ENCODE measurements at places on chromosomes 7 and 10.

DNA sequence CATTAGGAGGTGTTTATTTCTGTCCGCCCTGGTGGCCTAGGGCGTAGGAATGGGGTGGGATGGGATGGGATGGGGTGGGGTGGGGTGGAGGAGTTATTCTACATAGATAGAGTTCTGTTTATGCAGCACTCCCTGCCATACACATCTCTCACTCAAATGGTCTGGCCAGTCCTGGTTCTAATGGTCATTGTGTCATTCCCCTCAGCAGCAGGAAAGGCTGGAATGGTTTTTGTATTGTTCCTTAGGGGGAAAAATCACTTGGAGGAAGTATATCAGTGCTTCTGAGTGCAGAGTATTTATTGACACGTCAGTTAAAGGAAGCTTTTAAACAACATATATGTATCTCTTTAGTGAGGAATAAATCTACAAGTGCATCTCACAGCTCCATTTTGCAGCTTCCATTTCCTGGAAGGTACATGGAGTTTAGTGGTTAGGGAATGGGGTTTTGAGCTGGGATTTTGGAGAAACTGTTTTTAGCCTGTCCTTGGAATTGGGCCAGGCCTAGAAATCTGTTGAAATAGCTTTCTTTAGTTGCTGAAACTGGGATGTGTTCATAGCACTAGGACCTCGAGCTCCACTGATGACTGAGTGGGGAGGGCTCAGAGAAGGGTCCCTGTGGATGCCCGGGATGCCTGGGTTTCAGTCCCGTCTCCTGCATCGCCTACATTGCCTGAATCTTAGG, 8.3 kb downstream of the TSPAN14 start:
- DNase-seq: no peak

GRCh38 chr10:114626841-114627240, 31.2 kb downstream of the ABLIM1 start:
- no peak for DNase-seq

GRCh38 chr7:155486783-155487508, 29.0 kb downstream of the EN2 start:
- no peak for DNase-seq

DNA sequence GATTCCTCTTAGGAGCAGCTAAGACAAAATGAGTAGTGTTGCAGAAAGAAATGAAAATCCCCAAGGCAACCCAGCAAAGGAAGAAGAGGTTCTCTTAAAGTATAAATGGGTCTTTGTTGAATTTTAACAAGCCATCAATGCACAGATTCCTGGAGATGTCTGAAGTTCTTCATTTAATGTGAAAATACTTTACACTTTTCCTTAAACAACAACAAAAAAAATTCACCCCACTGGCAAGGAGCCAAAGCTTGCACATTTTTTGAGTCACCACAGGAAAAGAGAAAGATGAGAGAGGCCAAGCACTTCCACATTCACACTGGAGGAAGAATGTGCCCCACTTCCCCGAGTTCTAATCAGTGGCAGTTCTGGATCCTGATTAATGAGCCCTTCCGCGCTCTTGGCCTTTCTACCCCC, 286.4 kb upstream of the MEOX2 start:
- DNase-seq: no peak

- DNase-seq: no peak
These were observed 258.7 kb downstream of the ELFN1 start for GRCh38 chr7:1928645-1929348.

- no peak for DNase-seq
These were observed 29.0 kb downstream of the DHTKD1 start for GRCh38 chr10:12097791-12098190.

- no peak for DNase-seq
These were observed 100.9 kb downstream of the PHTF2 start for GRCh38 chr7:77899516-77899915.

DNA sequence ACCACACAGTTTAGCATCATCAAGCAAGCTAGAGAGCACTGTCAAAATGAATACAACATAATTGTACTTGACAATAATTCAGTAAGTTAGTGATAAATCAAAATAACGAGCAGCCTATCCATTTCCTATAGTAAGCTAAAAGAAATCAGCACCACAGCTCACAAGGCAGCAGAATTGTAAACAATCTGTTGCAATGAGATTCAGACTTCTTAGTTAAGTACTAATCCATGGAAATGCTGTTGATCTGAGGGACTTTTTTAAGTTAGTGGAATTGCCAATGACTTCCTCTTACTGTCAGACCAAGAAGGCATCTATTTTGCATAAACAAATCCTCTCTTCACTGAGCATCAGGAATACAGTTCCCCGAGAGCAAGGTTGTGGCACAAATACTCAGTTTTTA, 136.6 kb upstream of the CCDC6 start:
- DNase-seq: no peak

DNA sequence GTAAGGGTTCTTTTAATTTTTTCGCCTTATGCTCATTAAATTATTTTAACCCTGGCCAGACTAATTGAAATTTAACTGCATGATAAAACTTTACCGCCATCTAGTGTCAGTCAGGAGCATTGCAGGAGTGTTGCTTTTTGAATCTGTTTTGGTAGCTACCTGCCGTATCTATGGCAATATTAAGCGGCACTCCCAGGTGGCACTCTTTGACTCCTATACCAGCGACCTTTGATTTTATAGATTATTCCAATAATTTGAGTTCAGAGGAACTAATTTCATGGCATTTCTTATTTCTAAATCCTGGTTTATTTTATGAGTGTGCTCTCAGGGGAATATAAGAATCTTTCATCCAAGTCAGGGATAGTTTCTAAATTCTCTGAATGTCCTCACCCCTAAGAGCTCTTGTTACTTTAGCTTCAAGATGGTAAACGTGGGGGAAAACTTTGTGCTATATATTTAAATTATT, 198.9 kb downstream of the REEP3 start:
- DNase-seq: peak; percentile 77

GRCh38 chr7:29332875-29333855, 138.6 kb downstream of the CHN2 start:
- DNase-seq: no peak

DNA sequence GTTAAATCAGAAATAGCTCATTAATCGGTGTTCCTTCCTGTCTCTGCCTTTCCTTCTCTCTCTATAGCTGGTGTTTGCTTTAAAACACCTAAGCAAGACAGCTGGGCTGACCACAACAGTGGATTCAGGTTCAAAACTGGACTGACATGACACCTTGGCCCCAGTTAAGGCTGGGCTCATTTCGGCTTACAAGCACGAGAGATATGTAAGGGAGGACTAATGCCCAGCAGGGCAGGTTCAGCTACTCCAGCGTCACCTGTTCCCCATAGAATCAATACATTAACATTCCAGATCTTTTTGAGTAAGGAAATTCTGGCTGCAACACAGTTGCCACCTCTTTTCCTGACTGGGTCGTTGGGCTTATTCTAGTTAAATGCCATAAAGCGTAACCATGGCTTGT, 323.0 kb upstream of the AOAH start:
- DNase-seq: no peak

- no peak for DNase-seq
These were observed 271.3 kb downstream of the STK31 start for GRCh38 chr7:23981314-23981713.

- DNase-seq: peak; percentile 39
These were observed 13.1 kb downstream of the UMAD1 start for GRCh38 chr7:7653593-7654187.

DNA sequence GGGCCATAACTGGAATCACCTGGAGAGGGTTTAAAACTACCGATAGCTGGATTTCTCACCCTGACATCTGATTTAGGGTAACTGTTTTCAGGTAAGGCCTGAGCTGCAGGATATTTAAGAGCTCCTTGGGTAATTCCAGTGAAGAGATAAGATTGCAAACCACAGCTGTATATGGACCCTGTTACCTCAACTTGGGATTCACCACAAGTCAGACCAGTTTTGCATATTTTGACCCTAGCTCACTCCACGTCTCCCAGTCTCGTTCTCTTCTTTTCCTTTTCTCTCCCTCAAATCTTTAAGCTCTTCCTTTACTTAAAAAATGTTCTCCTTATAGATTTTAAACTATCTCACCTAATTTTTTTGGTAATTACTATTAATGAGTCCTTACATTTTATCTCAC, 264.4 kb downstream of the THSD7A start:
- no peak for DNase-seq

GRCh38 chr10:96910488-96911395, 78.6 kb downstream of the LCOR start:
- peak; percentile 54 for DNase-seq

DNA sequence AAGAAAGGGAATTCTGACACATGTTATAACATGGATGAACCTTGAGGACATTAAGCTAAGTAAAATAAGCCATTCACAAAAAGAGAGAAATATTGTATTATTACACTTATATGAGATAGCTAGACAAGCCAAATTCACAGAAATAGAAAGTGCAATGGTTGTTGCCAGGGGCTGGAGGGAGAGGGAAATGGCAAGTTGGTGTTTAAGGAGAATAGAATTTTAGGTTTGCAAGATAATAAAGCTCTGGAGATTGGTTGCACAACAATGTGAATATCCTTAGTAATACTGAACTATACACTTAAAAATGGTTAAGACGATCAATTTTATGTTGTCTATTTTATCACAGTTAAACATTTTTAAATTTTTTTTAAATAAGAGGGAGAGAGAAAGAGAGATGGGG, 25.0 kb upstream of the ADD3 start:
- no peak for DNase-seq

DNA sequence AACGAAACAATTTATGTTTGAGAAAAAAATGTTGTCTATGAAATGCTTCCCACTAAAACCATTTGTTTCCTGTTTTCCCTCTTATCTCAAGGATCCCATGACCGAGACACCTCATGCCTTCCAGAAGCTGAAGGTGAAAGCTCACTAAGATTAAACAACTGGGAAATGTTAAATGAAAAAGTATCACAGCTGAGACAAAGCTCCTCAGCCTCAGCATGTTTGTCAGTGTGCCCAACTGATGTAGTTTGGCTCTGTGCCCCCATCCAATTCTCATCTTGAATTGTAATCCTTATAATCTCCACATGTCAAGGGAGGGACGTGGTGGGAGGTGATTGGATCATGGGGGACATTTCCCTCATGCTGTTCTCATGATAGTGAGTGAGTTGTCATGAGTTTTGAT, 327.3 kb downstream of the HTR7 start:
- no peak for DNase-seq

GRCh38 chr10:70441161-70441894, at the start of gene NODAL:
TSS of gene NODAL (minus strand) at chr10:70441681. CDS start at chr10:70441667, 14 bp downstream.
- no peak for DNase-seq

GRCh38 chr10:63591600-63592379, 70.6 kb downstream of the REEP3 start:
- DNase-seq: no peak

- DNase-seq: peak; percentile 93
These were observed 31.6 kb downstream of the IKZF1 start for GRCh38 chr7:50335795-50336754.

- DNase-seq: peak; percentile 35
These were observed 227.8 kb downstream of the CELF2 start for GRCh38 chr10:11245510-11245909.

DNA sequence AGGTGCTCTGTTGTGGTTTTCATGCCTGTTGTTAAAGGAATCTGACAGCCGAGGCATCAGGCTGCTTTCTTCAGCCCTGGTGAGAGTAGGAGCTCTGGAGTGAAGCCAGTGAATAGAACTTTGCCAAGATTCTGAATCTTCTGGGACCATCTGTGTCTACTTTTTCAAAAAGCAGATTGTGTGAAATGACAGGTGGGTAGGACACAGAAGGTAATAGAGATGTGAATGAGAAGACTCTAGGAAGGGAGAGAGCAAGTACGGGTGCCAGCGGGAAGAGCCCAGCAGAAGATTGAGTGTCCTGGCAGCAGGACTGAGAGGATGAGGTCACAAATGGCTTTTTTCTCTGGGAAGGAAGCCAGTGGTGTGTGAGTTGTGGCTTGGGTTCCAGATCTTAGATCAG, 429.2 kb downstream of the SDK1 start:
- DNase-seq: no peak

GRCh38 chr10:60817398-60817805, 39.1 kb downstream of the CDK1 start:
- DNase-seq: no peak

GRCh38 chr7:77459311-77459726, 43.2 kb upstream of the GSAP start:
- DNase-seq: no peak

Data from activated CD4-positive, alpha-beta T cell treated with anti-CD3 and anti-CD28 coated beads, Interleukin-2, Interleukin-6, amounts not matched to agents 100 ng/mL and 50 ng/mL, durations not matched to agents 16 hours and 8 hours (primary cell).